ENCODE measurements at places on chromosomes 12 and 14.

GRCh38 chr12:123949770-123950165 lies 22.9 kb downstream of the CCDC92 start:
- no peak for DNase-seq

DNA sequence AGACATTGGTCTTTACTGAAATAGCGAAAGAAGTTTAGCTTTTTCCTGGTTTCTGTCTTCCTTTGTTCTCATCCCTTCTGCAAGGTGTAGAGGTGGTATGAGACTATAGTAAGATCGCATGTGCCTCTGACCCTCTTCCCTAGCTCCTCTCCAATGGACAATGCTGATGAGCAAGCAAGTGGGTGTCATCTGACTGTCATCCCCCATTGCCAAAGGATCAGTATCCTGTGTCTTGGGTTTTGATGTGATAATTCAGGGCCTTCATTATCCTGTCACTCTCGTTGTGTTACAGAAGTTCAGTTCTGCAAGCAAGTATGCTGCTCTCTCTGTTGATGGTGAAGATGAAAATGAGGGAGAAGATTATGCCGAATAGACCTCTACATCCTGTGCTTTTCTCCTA lies 10.0 kb upstream of the TNS2 start:
- DNase-seq: no peak

- DNase-seq: no peak
These were observed 42.9 kb downstream of the TRIP11 start for GRCh38 chr14:91996948-91997371.

GRCh38 chr14:81427348-81428058 lies 27.4 kb upstream of the STON2 start:
- DNase-seq: no peak

DNA sequence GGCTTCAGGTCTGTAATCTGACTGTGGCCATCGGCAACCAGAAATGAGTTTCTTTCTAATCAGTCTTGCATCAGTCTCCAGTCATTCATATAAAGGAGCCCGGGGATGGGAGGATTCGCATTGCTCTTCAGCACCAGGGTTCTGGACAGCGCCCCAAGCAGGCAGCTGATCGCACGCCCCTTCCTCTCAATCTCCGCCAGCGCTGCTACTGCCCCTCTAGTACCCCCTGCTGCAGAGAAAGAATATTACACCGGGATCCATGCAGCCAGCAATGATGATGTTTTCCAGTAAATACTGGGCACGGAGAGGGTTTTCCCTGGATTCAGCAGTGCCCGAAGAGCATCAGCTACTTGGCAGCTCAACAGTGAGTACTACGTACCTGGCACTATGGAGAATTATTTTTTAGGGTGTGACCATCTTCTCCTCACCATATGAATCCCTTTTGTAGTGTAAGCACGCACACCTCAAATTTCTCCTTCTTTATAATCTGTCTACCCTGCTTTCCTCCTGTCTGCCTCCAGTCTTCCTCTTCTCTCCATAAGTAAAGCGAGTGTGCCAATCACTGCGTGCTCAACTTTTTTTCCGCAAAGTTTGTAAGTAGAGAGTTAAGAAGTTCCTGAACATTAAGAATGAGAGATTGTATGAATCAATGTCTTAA lies at the start of gene TPH2:
Gene TPH2, plus strand, starts transcription at position 118 of the 658 bp plus-strand sequence. Its CDS starts 142 bp downstream, at position 260.
- DNase-seq: no peak

DNA sequence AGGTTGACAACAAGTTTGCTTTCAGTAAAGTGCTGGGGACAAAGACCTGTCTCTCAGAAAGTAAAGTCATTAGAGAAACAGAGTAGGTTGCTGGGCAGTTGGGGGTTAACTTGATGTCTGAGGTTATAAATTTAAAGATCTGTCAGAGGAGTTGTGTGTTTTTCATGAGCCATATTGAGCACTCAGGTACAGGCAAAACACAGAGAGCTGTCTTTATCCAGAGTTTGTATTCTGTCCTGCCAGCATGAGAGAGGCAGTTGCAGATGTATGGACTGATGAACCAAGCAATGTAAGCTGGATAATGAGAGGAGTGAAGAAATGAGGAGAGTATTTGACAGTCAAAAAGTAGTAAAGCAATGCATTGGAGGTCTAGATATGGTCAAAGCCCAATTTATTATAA lies 156.7 kb downstream of the SLC41A2 start:
- DNase-seq: no peak

DNA sequence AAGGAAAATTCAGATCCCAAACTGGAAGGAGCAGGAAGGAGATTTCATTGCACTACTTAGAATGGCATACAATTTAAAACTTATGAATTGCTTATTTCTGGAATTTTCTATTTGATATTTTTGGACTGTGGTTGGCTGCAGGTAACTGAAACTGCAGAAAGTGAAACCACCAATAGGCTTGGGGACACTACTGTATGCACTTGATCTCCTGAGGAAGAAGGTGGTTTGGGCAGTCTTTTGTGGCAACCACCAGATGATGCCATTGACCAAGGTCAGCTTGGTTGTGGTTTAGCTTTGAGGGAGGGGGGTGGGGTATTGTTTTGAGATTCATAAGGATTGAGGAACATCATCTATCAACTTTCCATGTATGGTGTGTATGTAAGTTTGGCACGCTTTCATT lies 209.5 kb upstream of the STXBP6 start:
- no peak for DNase-seq

DNA sequence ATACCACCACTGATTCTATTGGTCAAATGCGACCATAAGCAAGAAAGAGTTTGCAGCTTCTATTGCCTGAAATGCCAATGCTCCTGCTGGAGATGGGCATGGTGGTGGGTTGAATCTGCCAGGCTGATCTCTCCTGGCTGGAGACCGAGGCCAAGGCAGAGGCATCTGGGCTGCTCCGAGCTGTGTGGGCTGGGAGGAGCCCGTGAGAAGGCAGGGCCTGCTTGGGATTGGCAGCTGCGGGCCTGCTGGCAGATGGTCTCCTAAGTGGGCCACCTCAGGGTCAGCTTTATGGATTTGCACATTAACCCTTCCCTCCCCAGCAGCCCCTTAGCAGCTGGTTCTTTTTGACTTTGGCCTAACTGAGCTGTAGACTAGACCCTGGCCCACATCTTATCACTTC lies 25.4 kb downstream of the SRRM4 start:
- no peak for DNase-seq

DNA sequence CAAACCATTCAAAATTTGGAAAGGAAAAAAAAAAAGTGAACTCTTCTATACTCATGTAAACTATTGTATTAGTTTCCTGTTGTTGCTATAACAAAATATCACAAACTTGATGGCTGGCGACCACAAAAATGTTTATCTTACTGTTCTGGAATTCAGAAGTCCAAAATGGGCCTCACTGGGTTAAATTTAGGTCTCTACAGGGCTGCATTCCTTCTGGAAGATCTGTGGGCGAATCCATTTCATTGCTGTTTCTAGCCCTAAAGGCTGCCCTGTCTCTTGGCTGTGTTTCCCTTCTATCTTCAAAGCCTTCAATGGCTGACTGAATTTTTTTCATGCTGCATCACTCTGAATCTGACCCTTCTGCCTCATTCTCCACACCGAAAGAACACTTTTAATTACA lies 105.1 kb upstream of the NAV3 start:
- no peak for DNase-seq

DNA sequence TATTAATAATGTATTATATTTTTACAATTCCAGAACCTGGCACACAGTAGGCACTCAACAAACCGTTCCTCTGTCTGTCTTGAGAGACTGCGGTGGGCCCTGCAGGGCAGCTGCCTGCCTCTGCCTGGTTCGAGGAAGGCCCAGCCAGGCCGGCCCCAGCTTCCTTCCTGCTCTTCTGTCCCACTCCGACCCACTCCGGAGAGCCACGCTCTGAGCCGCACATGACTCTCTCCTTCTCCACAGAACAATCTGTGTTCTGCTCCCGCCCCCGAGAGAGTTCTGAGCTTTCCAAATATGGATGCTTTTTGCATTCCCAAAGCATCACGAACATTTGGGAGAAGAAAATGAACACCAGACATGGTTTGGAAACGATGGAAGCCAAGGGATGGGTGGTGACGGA lies 57.3 kb downstream of the TTC7B start:
- DNase-seq: no peak

- DNase-seq: no peak
These were observed 5.7 kb downstream of the CRADD start for GRCh38 chr12:93682846-93683261.

Data from activated gamma-delta T cell treated with anti-CD3 and anti-CD28 coated beads, Interleukin-2, amount 50 U/mL, for 16 hours (primary cell).